ENCODE measurements at places on chromosomes 2 and 18.

GRCh38 chr2:19774805-19775176 is 127.0 kb downstream of the TTC32 start:
- DNase-seq = peak; percentile 57

GRCh38 chr18:45201489-45201888 is 413.8 kb upstream of the SLC14A2 start:
- no peak for DNase-seq

DNA sequence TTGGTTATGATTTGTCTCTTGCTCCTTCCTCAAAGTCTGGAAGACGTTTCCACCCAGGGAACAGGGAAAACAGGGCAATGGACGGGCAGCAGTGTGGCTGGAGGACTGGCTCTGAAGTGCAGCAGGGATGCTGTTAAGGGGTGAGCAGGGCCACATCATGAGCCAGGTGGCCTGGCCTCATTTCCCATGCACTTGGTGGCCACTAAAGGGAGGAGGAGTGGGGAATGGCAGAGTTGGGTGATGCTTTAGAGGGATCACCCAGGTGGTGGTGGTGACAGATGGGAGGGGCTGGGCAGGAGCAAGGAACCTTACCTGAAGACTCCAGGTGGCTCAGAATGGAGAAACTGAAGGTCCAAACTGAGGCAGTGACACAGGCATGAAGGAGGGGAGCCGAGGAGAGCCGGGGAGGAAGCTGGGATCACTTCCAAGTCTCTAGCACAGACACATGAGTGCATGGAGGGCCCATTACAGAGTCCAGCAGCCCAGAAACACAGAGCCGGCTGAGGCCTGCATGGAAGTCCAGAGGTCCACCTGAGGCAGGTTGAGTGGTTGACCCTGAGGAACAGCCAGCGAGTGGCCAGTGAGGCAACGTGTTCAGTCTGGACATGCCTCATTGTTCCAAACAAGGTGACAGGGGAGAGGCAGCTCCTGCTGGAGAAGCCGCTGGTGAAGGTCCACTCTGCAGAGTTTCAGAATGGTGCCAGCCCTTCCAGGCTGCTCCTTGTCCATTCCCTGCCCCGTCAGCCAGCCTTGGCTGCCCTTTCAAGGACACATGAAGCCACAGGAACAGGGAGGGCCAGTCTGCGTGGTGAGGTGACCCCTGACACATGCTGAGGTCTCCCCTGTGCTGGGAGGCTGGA is 91.7 kb downstream of the LPIN1 start:
- DNase-seq = no peak

GRCh38 chr2:148720501-148721001 is 76.0 kb downstream of the EPC2 start:
- peak; percentile 69 for DNase-seq

DNA sequence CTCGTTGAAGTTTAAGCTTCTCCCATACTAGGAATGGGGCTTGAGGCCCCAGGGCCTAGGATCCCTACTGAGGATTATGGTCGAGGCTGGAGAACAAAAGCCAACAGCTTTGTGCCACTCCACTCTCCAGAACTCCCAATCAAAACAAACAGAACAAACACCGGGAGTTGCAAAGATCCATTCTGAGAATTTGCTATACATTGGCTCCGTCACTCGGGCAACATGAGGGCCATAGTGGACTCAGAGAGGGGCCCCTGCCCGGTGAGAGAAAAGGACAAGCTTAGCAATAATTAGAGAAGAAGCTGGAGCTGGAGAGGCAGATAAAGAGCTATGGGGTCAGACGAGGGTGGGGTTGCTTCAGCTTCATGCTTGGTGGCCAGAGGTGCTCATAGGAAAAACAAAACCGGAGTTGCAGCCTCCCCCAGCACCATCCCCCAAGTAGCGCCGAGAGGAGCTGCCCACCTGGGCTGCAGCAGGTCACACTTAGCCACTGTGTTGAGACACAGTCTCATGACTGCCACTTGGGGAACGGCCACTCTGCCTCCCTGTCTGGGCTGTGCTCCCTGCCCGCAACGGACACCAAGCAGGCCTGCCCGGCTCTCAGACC is 142.3 kb upstream of the HAAO start:
- DNase-seq = no peak

GRCh38 chr2:157897106-157897971 is 21.2 kb upstream of the ACVR1 start:
- no peak for DNase-seq

- no peak for DNase-seq
These were observed 48.2 kb downstream of the GREB1 start for GRCh38 chr2:11581797-11582611.

GRCh38 chr2:60262178-60262577 is 291.3 kb downstream of the BCL11A start:
- DNase-seq = no peak

Measured in fibroblast of skin of right quadriceps (primary cell).